ENCODE measurements at places on chromosomes 12 and 14.
A peak's percentile ranks its signal among the peaks of the same experiment; 100 is the strongest.

- DNase-seq: no peak
Measured at GRCh38 chr12:121653999-121654398, 15.5 kb downstream of the MORN3 start.

- no peak for DNase-seq
Measured at GRCh38 chr14:60753264-60754119, 18.9 kb downstream of the MNAT1 start.

DNA sequence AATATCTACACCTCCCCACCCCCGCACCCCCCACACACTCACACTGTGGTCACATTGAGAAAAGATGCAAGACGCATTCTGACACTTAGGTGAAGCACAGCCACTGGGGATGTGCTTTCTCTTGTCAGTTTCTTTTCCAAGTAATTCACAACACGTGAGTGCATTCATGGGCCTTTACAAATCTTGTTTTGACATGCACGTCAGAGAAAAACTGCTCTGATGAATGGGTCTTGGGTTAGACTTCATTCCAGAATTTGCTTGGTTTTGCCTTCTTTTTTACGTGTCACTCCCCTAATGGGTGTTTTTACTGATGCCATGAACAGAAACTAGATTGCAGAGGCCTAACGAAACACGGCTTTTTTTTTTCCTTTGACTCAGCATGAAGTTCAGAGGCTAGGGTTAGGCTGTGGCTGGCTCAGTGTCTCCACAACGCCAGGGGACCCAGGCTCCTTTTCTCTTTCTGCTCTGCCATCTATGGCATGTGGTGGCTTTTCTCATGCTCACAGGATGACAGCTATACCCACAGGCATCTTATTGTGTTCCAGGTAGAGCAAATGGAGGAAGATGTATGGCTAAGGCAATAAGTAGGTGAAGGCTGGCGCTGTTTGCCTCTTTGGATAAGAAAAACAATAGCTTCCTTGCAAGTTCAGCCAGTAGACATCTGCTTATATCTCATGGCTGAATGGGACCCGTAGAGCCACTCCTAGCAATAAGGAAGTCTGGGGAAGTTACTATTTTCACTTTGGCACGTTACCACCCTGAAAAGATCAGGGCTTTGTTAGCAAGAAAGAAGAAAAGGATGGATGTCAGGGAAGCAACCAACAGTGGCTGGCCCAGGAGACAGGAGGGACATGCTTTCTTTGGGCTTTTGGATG, 253.3 kb downstream of the SLC15A4 start:
- DNase-seq: no peak

DNA sequence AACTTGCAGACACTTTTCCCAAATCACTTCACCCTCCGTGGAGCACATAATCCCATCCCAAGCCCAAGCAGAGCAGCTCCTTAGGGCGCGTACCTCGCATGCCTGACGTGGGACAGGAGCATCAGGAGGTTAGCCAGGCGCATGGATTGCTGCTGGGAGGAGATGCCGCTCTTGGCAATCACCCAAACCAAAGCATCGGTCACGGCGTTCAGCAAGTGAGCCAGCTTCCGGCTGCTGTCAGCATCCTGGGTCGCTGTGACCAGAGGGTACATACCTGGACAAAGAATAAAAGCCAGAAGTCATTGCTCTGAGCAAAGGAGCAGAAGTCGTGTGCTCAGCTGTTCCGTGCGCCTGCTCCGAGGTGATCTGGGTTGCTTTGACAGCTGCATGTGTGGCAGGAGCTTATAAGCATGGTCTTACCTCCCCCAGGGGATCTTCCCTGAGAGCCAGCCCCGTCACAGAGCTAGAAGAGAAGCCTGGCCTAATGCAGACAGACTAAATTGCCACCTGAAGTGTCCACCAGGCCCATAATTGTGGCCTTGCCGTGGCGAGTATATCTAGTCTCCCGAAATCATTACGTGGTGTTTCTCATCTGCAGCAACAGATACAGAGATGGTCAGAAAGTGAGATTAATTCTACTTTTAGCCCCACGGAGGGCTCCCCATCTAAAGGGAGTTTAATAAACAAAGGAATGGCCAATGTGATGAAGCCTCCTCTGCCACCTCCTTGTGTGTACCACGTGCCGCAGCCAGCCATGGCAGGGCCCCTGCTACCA, 59.1 kb downstream of the ESR2 start:
- no peak for DNase-seq

DNA sequence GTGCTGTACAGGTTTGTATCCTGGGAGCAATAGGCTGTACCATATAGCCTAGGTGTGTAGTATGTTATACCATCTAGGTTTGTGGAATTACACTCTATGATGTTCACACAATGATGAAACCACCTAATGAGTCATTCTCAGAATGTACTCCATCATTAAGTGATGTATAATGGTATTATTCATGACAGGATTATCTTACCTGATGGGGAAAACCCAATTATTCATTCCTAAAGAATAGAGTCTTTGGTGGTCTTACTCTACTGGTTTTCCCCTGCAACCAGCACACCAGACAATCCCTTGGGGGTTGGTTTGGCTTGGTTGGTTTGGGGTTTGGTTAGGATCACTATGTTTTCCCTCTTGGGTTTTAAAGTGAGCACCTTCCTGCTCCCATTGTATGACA, 12.6 kb upstream of the OR10P1 start:
- DNase-seq: no peak

GRCh38 chr12:109873653-109874052, 6.7 kb downstream of the GLTP start:
- no peak for DNase-seq

DNA sequence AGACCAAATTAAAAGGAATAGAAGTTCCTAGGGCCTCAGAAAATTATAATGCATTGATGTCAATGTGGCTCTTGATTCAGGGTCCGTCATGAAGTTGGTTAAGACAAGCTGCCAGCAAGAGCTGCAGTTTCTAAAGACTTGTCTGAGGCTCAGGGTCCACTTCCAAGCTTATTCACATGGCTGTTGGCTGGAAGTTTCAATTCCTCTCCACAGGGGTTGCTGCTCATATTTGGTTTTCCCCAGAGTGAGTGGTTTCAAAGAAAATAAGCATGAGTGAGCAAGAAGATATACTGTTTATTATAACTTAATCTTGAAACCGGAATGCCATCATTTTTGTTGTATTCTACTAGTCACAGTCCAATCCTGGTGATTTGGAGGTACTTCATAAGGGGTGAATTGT, 1247.4 kb downstream of the LRFN5 start:
- no peak for DNase-seq

GRCh38 chr12:130818635-130819576, 20.1 kb downstream of the STX2 start:
- peak; percentile 65 for DNase-seq

Measured in neuronal stem cell (in vitro differentiated cells).